Neural progenitor cell (in vitro differentiated cells): ENCODE measurements at places on chromosomes 13 and 19. TPM values are rescaled to one million over a fixed set of nuclear protein-coding genes. Genes with fewer than 3 reads are reported as not detected.

GRCh38 chr19:55585658-55586339, 5.2 kb upstream of the ZNF579 start:
- no peaks in the 10 kb centered on the region for H3K36me3 ChIP-seq
- peak overlapping the region; percentile 46 for H3K4me3 ChIP-seq
- H3K27ac ChIP-seq: peak overlapping the region; percentile 82

- no peak overlapping the region for H3K27ac ChIP-seq
- H3K36me3 ChIP-seq: no peaks in the 10 kb centered on the region
- H3K4me3 ChIP-seq: peak overlapping the region; percentile 78
Measured at GRCh38 chr19:38229585-38230073, 5.6 kb upstream of the DPF1 start.

DNA sequence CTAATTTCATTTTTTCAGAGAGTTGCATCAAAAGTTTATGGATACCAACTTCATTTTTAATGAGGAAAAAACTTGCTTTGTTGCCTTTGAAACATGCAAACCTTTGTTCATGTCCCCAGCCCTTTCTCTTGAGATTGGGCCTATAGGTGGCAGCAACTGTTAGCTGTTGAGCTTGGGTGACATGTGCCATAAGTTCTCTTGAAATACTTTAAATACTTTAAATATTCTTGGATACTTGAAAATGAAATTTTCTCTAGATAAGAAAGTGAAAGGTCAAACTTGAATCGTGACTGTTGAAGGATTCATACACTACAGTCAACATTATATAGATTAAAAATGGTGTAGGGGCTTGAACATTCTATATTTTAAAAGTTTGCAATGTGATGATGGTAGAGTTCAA, 294.9 kb downstream of the NDFIP2 start:
- H3K4me1 ChIP-seq: peaks cover 36% of the 10 kb centered on the region
- H3K4me3 ChIP-seq: no peak overlapping the region
- H3K27ac ChIP-seq: no peak overlapping the region
- peak; percentile 61 for DNase-seq
- peaks cover 20% of the 10 kb centered on the region for H3K27me3 ChIP-seq
- no peaks in the 10 kb centered on the region for H3K36me3 ChIP-seq

DNA sequence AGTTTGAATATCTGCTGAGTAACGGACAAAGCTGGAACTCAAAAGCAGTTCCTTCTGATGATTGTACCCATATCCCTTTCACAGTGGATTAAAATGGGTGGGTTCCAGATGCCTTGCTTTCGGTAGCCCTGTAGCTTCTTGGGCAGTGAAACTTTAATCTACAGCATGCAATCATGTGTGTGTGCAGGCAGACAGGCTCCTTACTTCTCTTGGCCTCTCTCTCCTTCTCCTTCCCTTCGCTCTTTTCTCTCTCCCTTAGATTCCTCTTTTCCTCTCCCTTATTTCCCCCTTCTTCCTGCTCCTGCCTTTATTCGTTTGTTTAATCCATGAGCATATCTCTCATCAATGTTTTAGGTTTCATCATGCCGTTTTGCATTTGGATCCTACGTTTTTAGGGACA, 8.1 kb downstream of the DGKH start:
- no peaks in the 10 kb centered on the region for H3K4me1 ChIP-seq
- no peaks in the 10 kb centered on the region for H3K27me3 ChIP-seq
- DNase-seq: no peak
- no peaks in the 10 kb centered on the region for H3K36me3 ChIP-seq

Gene TNFSF11
- total RNA-seq: 0.21 and 0.46 TPM in 2 replicates

Gene CGB2
- total RNA-seq: 1.0 TPM in 1 of 2 replicates, not detected in the other

Gene TBXA2R
- total RNA-seq: 0.09 TPM in 1 of 2 replicates, not detected in the other

GRCh38 chr13:72527333-72527732, 200.1 kb downstream of the MZT1 start:
- H3K4me3 ChIP-seq: no peak overlapping the region
- no peak overlapping the region for H3K27ac ChIP-seq
- peak; percentile 75 for DNase-seq
- H3K36me3 ChIP-seq: no peaks in the 10 kb centered on the region

Gene IZUMO2
- total RNA-seq: not detected in 2 replicates

Gene DLL3
- 0.37 and 2.8 TPM in 2 replicates for total RNA-seq

GRCh38 chr19:55935206-55935605, 3.1 kb upstream of the NLRP13 start:
- H3K4me3 ChIP-seq: no peak overlapping the region
- H3K27ac ChIP-seq: no peak overlapping the region
- no peak for DNase-seq

DNA sequence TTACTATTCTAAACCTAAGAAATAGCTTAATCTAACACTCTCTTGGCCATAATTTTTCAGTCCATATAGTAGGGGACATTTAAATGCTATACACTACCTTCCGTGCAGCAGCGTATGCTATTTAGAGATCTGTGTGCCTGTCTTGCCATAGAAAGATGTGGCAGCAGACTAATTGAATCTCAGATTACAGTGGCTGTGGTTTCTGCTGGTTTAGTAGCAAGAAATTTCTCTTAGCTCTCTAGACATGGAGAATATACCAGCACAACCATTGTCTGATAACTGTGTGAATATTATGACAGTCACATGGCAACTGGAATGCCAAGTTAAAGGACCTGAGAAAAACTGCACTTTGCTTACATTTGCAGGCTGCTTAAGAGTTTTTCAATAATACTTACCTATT, 672.4 kb upstream of the MIR17HG start:
- no peaks in the 10 kb centered on the region for H3K36me3 ChIP-seq
- no peaks in the 10 kb centered on the region for H3K4me1 ChIP-seq
- H3K27me3 ChIP-seq: no peaks in the 10 kb centered on the region
- no peak for DNase-seq

GRCh38 chr13:94270556-94270955, 208.9 kb downstream of the DCT start:
- H3K27me3 ChIP-seq: no peaks in the 10 kb centered on the region
- H3K4me1 ChIP-seq: no peaks in the 10 kb centered on the region
- no peak for DNase-seq
- H3K4me3 ChIP-seq: no peak overlapping the region

DNA sequence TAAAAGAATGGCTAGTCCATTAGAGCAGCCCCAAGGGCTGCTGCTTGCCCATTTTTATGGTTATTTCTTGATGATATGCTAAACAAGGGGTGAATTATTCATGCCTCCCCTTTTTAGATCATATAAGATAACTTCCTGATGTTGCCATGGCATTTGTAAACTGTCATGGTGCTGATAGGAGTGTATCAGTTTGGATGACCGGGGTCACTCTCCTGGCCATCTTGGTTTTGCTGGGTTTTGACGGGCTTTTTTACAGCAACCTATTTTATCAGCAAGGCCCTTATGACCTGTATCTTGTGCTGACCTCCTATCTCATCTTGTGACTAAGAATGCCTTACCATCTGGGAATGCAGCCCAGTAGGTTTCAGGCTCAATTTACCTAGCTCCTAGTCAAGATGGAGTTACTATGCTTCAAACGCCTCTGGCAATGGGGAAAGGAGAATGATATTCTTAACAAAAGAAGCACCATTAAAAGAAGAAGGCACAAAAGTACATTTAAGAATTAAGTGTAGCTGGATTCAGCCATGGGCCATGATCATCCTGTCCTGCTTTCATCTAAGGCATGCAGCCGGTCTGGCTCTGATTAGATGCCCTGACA, 1156.0 kb downstream of the PCDH9 start:
- H3K4me3 ChIP-seq: no peak overlapping the region
- no peaks in the 10 kb centered on the region for H3K27me3 ChIP-seq
- no peaks in the 10 kb centered on the region for H3K36me3 ChIP-seq
- no peak overlapping the region for H3K27ac ChIP-seq
- DNase-seq: no peak
- no peaks in the 10 kb centered on the region for H3K4me1 ChIP-seq

- no peaks in the 10 kb centered on the region for H3K36me3 ChIP-seq
- no peak overlapping the region for H3K27ac ChIP-seq
- H3K4me3 ChIP-seq: no peak overlapping the region
- no peaks in the 10 kb centered on the region for H3K27me3 ChIP-seq
- H3K4me1 ChIP-seq: peaks cover 6% of the 10 kb centered on the region
Measured at GRCh38 chr19:2087621-2088100, 8.5 kb downstream of the MOB3A start.
